ENCODE measurements at places on chromosomes 16 and 17.

GRCh38 chr16:9599415-9600120 lies 508.1 kb downstream of the HAPSTR1 start:
- DNase-seq = no peak

DNA sequence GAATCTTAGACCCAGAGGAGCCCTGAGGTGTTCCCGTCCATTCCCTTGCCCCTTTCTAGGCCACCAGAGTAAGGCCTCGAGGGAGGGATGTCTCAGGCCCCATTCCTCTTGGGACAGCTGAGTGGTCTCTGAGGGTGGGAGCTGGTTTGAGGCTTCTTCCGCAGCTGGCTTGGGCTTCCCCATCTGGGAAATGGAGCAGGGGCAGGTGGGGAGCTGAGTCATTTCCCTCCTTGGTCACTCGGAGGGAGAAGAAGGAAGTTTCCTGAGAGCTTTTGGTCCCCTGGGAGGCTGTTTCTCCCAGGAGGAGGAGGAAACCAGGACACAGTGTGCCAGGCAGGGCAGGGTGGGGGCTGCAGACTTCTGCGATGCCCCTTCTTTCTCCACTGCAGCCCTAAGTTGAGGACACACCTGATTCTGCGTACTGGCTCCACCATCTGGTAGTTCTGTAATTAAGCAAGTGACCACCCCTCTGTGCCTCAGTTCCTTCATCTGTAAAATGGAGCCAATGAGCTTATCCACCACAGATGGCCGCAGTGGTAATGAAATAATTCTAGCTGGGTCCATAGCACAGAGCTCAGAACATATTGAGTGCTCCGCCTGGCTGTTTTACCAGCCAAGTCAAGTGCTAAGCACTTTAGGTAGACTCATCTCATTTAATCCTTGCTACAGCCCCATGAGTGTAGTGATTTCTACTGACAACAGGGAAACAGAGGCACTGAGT lies 1.6 kb upstream of the KCNJ12 start:
- DNase-seq = no peak

GRCh38 chr17:81608605-81609004 lies 28.3 kb downstream of the NPLOC4 start:
- DNase-seq = no peak

GRCh38 chr17:32331243-32332040 lies 10.5 kb downstream of the C17orf75 start:
- no peak for DNase-seq

GRCh38 chr17:43772877-43773648 lies 5.7 kb downstream of the DUSP3 start:
- no peak for DNase-seq

GRCh38 chr17:45289301-45290268 lies 27.2 kb downstream of the MAP3K14 start:
- DNase-seq = no peak

GRCh38 chr17:19337712-19338023 lies 24.9 kb downstream of the B9D1 start:
- DNase-seq = no peak

DNA sequence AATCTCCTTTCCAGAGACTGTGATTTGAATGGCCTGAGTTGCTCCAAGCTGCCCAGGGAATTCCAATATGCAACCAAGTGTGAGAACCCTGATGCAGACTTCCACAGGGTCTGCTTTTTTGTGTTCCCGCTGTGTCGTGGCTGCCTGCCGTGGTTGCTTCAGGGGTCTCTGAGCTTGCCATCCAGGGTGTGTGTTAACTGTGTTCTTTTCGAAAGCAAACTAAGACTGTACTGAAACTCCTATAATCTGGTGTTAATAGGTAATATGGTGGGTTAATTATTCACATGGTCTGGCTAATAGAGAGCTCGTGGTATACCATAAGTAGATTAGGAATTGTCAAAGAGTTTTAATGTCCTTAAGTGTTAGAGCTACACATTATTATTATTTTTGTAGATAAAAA lies 20.7 kb downstream of the UBN1 start:
- DNase-seq = no peak

- DNase-seq = no peak
Measured at GRCh38 chr16:88810912-88811768, 588 bp downstream of the APRT start.

GRCh38 chr17:18267927-18268711 lies 7.7 kb downstream of the MIEF2 start:
- DNase-seq = no peak

DNA sequence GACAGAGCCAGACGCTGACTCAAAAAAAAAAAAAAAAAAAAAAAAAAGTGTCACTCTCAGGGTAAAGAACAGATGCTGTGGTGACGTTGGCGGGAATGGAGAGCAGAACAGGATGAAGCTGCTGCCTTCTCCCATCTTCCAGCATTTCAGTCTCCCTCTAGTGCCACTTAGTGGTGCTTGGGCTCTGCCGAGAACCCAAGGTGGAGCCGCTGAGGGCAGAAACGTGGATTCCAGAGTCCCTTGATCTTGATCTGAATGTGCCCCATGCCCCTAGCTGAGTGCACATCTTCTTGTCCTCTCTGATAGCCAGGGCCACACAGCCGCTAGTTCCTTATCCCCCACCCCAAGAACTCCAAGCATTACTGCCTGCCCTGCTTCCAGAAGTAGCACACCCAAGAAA lies 43.2 kb upstream of the FA2H start:
- DNase-seq = no peak

GRCh38 chr17:5049314-5049841 lies 14.2 kb upstream of the SLC52A1 start:
- no peak for DNase-seq

- DNase-seq = no peak
Measured at GRCh38 chr17:21843318-21843865, 151.1 kb downstream of the KCNJ18 start.

- DNase-seq = no peak
Measured at GRCh38 chr17:73591296-73592078, 52.8 kb downstream of the SDK2 start.

- DNase-seq = no peak
Measured at GRCh38 chr17:49703557-49704277, 4.0 kb downstream of the SLC35B1 start.

DNA sequence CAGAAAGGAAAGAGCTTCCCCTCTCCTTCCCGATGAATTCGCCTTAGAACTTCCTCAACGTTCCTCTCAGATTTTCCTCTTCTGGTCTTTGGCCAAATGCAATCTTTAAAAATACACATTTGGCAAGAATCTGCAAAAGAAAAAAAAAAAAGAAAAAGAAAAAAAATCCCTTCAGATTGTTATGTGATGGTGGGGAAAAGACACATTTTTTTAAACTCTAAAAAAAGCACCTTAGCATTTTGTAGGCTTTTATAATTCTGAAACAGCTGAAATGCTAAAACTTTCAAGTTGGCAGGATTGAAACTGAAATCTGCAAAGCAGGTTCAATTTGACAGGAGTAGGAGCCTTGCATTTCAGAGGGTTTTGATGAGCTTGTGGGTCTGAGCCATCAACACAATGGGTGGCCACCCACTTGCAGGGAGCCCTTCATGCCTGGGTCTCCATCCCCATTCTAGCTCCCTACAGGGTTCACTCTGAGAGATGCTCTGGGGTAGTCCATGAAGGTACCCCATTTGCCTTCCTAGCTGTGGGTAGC lies 33.1 kb downstream of the CACNG3 start:
- no peak for DNase-seq

DNA sequence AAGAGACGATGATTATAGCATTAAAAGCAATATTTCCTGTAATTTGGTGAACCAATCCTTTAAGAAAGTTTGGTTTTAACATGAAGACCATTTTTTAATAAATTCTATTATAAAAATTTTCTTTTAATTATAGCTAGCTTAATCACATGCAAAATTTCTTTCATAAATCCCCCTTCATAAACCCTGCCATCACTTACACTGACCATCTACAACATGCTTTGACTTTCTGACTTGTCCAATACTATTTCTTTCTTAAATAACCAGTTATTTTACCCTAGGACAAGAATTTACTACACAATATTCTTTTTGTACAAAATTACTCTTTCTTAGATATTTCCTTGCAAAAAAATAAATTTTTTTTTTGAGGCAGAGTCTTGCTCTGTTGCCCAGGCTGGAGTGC lies 1334.8 kb downstream of the CDH11 start:
- no peak for DNase-seq

GRCh38 chr16:53672461-53672860 lies 31.2 kb downstream of the RPGRIP1L start:
- DNase-seq = no peak

GRCh38 chr17:38547444-38547843 lies 58.3 kb downstream of the SRCIN1 start:
- DNase-seq = no peak

- no peak for DNase-seq
Measured at GRCh38 chr17:29133121-29133713, 47.0 kb downstream of the MYO18A start.

DNA sequence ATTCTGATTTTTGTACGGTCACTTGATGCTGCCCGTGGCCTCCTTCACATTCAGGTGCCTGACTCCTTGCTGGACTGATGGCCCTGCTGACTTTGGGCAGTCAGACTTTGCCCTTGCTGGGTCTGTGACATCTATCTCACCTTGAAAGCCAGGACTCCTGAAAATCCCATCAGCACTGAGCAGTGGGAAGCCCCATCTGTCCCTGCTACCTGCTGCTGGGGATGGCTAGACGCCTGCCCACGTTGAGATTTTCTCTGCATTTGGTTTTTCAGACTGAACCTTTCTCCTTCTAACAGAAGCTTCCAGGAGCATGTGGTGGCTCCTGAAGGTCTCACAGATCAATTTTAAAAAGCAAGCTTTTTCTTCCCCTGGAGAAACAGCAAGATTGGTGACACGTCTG lies 10.2 kb upstream of the ZNF18 start:
- no peak for DNase-seq

DNA sequence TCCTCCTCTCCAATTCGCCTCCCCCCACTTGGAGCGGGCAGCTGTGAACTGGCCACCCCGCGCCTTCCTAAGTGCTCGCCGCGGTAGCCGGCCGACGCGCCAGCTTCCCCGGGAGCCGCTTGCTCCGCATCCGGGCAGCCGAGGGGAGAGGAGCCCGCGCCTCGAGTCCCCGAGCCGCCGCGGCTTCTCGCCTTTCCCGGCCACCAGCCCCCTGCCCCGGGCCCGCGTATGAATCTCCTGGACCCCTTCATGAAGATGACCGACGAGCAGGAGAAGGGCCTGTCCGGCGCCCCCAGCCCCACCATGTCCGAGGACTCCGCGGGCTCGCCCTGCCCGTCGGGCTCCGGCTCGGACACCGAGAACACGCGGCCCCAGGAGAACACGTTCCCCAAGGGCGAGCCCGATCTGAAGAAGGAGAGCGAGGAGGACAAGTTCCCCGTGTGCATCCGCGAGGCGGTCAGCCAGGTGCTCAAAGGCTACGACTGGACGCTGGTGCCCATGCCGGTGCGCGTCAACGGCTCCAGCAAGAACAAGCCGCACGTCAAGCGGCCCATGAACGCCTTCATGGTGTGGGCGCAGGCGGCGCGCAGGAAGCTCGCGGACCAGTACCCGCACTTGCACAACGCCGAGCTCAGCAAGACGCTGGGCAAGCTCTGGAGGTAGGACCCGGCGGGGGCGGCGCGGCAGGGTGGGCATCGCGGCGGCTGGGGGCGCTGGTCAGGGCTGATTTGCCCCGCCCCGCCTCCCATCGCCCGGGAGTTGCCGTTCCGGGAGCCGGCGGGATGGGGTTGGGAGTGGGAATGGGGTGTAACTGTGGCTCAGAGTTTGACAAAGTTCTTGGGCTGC lies 567 bp downstream of the SOX9 start:
- no peak for DNase-seq

DNA sequence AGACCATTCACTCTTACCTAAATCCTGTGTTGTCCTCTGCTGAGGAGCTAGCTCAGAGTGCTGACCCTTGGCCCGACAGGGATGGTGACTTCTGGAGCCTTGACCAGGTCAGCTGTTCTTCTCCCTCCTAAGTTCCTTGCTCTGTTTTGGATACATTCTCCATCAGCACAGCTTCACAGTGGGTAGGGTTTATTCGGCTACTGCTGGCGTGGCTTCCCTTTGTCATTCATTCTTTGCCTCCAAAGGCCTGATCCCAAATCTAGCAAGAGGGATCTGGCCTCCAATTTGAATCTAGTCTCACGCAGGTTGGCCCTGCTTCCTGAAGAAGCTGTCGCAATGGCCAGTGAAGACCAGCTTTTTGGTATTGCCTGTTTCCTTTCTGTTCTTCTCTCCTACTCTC lies 116.6 kb downstream of the SHISA9 start:
- DNase-seq = no peak

- no peak for DNase-seq
Measured at GRCh38 chr17:15464231-15464985, 3.0 kb downstream of the CDRT4 start.

DNA sequence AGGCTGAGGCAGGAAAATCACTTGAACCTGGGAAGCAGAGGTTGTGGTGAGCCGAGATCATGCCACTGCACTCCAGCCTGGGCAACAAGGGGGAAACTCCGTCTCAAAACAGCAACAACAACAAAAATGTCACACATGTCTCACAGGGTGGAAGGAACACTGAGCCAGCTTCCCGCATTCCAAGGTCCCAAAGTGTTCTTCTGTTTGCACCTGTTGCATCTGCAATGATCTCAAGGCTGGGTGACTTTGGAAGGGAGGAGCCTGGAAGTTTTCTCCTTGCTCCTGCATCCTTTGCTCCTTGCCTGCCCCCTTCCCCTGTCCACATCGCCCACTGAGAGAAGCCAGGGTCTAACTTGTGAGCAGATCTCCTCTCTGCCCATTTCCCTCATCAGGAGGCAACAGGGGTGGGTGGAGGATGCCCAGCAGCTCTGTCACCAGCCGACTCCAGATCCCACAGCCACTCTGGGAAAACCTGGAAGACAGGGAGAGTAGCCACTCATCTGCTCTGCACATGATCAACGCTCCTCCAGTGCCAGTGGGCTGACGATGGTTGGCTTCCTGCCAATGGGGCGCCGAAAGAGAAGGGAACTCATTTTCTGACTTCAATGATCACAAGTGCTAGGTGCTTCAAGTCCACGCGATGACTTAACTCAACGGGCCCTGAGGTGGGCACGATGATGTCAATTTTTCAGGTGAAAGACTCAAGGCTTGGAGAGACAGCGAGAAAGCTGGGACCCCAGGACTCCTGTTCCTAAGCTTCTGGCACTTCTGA lies 12.6 kb downstream of the CHST6 start:
- no peak for DNase-seq
